ENCODE measurements at places on chromosomes 7 and 10. TPM values are rescaled to one million over a fixed set of nuclear protein-coding genes. Genes with fewer than 3 reads are reported as not detected.
A peak's percentile ranks its signal among the peaks of the same experiment; 100 is the strongest.

DNA sequence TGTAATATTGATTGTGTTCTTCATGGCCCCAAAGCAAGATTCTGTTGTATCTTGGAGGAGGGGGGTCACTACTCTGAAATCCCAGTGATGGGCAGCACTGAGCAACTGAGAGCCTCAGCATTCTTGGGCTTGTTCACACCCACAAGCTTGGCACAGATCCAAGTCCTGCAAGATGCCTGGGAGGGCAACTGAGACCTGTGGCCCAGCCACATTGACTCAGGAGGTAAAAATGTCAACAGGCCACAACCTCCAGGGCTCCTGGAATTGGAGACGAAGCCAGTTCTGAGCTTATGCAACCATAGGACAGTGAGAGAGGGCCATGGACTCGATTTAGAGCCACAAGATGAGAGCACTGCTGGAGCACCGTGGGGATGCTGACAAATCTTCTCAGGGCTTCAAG lies 3.1 kb upstream of the DOCK1 start:
- peak; percentile 86 for DNase-seq
- H3K4me1 ChIP-seq, result peaks cover 12% of the 10 kb centered on the region
- H3K27ac ChIP-seq, result no peak overlapping the region
- no peaks in the 10 kb centered on the region for H3K27me3 ChIP-seq

RNF32 gene
- 1.8 TPM for polyA plus RNA-seq

DNA sequence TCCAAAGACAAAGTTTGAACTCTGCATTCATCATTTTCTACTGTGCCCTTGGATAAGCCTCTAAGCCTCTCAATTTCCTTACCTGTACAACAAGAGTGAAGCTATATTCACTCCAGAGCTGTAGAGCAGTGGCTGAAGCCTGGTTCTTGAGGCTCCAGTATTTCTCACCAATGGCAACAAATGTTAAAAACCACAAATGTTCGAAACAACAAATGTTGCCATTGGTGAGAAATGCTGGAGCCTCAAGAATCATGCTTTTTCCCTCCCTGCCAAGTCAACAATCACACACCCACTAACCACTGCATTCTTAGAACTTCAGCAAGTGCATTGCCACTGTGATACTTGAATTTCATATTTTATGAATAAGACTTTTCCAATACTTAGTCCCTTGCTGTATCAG lies 237.9 kb downstream of the TMEM26 start:
- H3K27ac ChIP-seq, result no peak overlapping the region
- no peak for DNase-seq
- H3K27me3 ChIP-seq, result no peaks in the 10 kb centered on the region
- no peak overlapping the region for H3K4me3 ChIP-seq
- H3K4me1 ChIP-seq, result no peaks in the 10 kb centered on the region
- no peaks in the 10 kb centered on the region for H3K36me3 ChIP-seq

- no peaks in the 10 kb centered on the region for H3K27me3 ChIP-seq
- peaks cover 18% of the 10 kb centered on the region for H3K4me1 ChIP-seq
- no peak overlapping the region for H3K4me3 ChIP-seq
- H3K27ac ChIP-seq, result peak overlapping the region; percentile 38
Observed at GRCh38 chr7:29866490-29866930, 60.2 kb downstream of the WIPF3 start.

GRCh38 chr7:33903791-33904680 lies 1.3 kb upstream of the BMPER start:
- peak overlapping the region; percentile 79 for H3K27ac ChIP-seq
- no peaks in the 10 kb centered on the region for H3K27me3 ChIP-seq
- H3K36me3 ChIP-seq, result peaks cover 15% of the 10 kb centered on the region

DNA sequence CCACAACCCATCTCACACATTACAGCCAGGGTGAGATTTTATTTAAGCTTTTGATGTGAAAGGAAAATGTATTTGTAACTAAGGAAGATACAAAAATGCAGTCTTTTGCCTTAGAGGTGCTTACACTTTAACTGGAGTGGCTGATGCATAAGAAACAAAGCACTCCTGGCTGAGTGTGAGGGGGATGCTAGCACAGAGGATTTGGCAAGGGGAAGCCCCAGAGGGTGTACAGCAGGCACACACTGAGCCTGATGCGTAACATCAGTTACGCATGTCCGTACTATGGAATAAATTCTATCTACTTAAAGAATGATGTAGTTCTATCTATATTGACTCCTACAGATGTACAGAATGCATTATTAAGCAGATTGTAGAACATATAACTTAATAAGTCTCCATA lies 17.8 kb downstream of the GIMAP8 start:
- DNase-seq, result no peak
- H3K4me1 ChIP-seq, result no peaks in the 10 kb centered on the region
- no peak overlapping the region for H3K4me3 ChIP-seq
- H3K27ac ChIP-seq, result no peak overlapping the region
- no peaks in the 10 kb centered on the region for H3K36me3 ChIP-seq

GRCh38 chr10:77087366-77087765 lies 550.2 kb downstream of the KCNMA1 start:
- no peaks in the 10 kb centered on the region for H3K27me3 ChIP-seq
- no peak overlapping the region for H3K27ac ChIP-seq
- H3K4me1 ChIP-seq, result peaks cover 5% of the 10 kb centered on the region
- no peak overlapping the region for H3K4me3 ChIP-seq

DNA sequence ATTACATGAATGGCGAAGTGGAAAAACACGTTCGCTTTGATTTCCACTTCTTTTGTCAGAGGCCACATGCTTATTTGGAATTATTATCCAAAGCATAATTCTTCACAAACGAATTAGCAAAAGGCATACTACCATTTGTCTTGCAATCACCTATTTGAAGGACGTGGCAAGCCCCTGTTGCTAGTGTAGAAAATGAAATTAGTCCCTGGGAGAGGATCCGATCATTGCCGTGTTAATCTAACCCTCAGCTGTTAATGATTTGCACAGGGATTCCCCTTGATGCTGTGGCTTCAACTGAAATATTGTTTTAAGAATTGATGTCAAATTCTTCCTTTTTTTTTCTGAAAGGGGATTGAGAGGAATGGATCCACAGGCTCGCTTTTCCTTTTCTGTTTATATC lies 4.6 kb downstream of the AGMO start:
- H3K4me1 ChIP-seq, result peaks cover 11% of the 10 kb centered on the region
- no peaks in the 10 kb centered on the region for H3K36me3 ChIP-seq
- H3K4me3 ChIP-seq, result no peak overlapping the region
- no peak overlapping the region for H3K27ac ChIP-seq
- no peaks in the 10 kb centered on the region for H3K27me3 ChIP-seq

All from GM23248 (cell line).